AG09309 (cell line): ENCODE measurements at places on chromosomes 7 and 10.

GRCh38 chr10:2494399-2494798 lies 572.9 kb upstream of the PFKP start:
- no peak for DNase-seq

DNA sequence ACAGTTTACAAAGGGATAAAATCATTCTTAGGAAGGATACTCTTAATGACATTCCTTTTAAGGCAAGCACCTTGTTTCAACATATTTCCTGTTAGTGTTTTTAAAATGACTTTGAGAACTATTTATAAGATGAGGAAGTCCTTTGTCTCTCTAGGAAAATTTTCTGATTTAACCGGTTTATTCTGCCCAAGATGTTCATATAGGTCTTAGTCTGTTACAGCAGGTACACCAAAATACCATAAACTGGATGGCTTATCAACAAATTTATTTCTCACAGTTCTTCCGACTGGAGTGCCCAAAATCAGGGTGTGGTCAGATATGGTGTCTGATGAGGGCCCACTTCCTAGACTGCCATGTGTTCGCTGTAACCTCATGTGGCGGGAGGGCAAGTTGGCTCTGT lies 77.9 kb downstream of the GSAP start:
- no peak for DNase-seq

DNA sequence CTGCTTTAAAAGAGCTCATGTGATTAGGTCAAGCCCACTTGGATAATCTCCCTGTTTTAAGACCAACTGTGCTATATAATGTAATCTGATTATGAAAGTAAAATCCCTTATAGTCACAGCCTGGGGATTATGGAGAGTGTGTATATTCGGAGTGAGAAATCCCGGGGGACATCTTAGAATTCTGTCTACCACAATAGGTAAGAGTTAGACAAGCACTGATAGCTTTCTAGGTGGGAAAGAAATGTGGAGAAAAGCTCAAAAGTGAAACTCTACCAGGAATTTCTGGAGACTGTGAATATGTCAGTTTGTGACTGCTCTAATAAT lies 2.9 kb upstream of the VCL start:
- DNase-seq: no peak

- no peak for DNase-seq
Measured at GRCh38 chr7:116986611-116987565, 33.6 kb downstream of the ST7 start.
